ENCODE measurements at places on chromosomes 3 and 15. TPM values are rescaled to one million over a fixed set of nuclear protein-coding genes. Genes with fewer than 3 reads are reported as not detected.

- DNase-seq: no peak
Measured at GRCh38 chr15:48478581-48478980, 147.4 kb downstream of the DUT start.

GRCh38 chr3:14391033-14391432, 11.4 kb upstream of the SLC6A6 start:
- no peak for DNase-seq

GRCh38 chr15:75891895-75892294, 11.8 kb upstream of the FBXO22 start:
- no peak for DNase-seq

GRCh38 chr3:127802606-127803005, 19.7 kb downstream of the MGLL start:
- DNase-seq: no peak

SLC51A gene
- total RNA-seq: not detected

- no peak for DNase-seq
Measured at GRCh38 chr15:80773122-80773551, 6.0 kb upstream of the CEMIP start.

GRCh38 chr3:103653996-103654395, 1219.2 kb downstream of the ZPLD1 start:
- no peak for DNase-seq

DNA sequence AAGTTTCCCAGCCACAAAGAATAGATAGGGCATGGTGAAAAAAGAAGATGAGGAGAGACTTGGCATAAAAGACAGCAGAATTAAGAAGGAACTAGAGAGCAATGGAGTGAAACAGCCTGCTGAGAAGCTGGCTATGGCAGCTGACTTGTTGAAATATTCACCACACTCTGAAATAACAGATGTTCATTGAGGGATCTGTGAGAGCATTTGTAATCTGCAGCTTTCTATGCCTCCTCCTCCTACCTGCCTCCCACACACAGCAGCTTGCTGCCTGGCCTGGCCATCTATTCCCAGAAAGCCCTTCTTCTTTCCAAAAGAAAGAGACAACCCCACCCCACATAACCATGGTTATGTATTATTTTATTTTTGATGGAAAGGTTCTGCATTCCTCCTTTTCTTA, 303.9 kb downstream of the GAP43 start:
- DNase-seq: no peak

C3orf22 gene
- total RNA-seq: not detected

- DNase-seq: no peak
Measured at GRCh38 chr3:61008153-61008997, 242.9 kb downstream of the FHIT start.

- DNase-seq: no peak
Measured at GRCh38 chr3:72702390-72702789, 145.9 kb downstream of the SHQ1 start.

HRH1 gene
- 2.0 TPM for total RNA-seq

DNA sequence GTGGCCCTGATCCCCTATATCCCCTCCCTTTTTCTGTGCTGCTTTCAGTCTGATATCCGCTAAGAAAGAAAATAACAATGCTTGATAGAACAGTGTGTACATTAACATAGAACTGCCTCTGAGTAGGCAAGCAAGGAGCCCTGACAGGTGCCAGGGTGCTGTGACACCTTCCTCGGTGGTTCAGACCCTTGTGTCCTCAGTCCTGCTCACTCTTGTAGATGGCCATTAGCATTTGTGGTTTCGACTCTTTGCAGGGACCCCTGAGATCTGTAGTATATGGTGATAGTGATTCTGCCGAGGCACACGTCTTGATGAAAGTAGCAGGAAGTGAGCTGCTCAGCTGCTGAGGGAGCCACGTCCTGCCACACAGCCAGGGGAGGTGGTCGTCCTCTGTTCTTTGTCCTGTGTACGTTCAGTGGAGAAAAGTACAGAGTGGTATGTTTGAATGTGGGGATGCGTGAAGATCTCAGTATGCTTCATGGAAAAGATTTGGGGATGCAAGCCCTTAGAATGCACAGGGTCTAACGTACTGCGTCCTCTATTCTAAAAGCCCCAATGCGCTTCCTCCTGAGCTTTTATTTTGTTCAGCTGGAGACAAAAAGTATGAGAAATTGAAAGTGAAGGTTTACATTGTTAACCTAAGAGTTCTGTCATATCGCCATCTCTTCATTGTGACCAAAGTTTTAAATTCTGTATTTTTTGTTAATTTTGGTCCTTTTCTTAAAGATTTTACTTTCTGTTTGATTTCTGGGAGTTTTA, 35.4 kb downstream of the PXYLP1 start:
- DNase-seq: no peak

RHOV gene
- total RNA-seq: 9.4 TPM

- DNase-seq: no peak
Measured at GRCh38 chr3:87771337-87772192, 287.2 kb downstream of the CGGBP1 start.

CD96 gene
- not detected for total RNA-seq

CCR3 gene
- not detected for total RNA-seq

DNA sequence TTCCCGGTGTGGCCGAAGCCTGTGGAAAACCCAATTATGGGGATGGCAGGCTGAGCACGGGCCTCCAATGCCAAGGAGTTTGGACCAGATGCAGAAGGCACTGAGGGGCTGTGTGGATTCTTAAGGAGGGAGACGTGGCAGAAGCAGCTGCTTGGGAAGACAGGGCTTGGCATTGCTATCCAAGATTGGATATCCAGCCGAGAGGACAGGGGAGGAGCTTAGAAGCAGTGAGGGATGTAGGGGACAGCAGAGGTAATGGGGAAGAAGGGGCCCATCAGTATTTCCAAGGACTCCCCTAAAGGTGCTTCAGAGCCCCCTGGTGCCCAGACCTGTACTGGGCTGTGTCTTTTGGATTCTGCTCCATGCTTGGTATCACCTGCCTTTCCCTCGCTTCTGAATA, 112.8 kb upstream of the TLE3 start:
- no peak for DNase-seq

CCR9 gene
- total RNA-seq: 0.41 TPM

TMEM40 gene
- not detected for total RNA-seq

GRCh38 chr3:99843590-99844258, 26.1 kb downstream of the CMSS1 start:
- no peak for DNase-seq

TNFSF10 gene
- total RNA-seq: 2.9 TPM

KLF15 gene
- 2.0 TPM for total RNA-seq

ISG20 gene
- total RNA-seq: not detected

- DNase-seq: no peak
Measured at GRCh38 chr3:31014317-31015040, 120.0 kb upstream of the GADL1 start.

- DNase-seq: no peak
Measured at GRCh38 chr15:38671006-38671387, 106.4 kb upstream of the RASGRP1 start.

DNA sequence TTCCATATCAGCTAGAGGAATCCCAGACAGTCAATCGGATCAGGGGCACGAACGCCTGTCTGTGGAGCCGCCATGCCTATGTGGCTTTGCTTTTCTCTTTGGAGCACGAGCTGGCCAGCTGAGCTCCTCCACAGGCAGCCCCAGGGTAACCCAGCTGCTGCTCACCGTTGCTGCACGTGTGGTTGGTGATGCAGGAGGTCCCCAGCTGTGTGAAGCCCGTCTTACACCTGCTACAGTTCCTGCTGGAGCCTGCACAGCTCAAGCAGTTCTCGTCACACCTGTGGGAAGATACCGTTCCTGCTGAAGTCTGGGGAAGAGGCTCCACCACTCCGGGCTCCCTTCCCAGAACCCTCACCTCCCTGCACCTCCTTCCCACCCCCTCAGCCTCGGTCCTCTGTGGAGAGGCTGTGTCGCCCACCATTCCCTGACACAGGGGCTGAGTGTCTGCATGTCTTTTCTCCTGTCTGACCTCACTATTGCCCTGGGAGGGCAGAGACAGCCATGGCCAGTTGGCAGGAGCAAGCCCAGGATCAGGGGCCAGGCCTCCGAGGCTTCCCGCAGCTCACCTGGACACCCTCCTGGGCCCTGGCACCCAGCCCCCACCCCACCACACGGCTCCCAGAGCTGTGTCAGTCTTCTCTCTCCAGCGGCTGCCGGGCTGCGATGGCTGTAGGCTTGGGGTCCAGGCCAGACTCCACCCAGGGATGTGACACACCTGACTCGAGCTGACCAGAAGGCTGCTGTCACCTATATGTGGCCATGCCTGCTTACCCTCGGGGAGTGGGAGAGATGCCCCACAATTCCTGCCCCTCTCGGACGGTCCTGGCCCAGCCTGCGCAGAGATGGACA, 12.2 kb upstream of the SNRPA1 start:
- DNase-seq: no peak

DNA sequence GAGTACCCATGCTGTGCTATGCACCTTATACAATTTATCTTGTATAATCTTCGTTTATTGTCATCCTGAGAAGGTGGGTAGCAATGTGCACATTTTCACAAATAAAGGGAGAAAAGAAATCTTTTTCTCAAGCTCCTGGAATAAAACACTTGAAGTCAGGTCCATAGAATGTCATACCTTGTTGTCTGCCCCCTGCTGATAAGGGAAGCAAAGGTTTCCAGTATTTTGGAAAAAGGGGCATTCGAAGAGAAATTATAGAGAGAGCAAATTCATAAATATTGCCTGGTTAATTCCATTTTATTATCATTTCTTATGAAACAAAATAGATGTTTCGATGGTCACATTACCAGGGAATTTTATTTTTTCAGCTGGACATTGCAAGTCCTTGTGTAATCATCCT, 277.8 kb downstream of the RAP2B start:
- no peak for DNase-seq

DNA sequence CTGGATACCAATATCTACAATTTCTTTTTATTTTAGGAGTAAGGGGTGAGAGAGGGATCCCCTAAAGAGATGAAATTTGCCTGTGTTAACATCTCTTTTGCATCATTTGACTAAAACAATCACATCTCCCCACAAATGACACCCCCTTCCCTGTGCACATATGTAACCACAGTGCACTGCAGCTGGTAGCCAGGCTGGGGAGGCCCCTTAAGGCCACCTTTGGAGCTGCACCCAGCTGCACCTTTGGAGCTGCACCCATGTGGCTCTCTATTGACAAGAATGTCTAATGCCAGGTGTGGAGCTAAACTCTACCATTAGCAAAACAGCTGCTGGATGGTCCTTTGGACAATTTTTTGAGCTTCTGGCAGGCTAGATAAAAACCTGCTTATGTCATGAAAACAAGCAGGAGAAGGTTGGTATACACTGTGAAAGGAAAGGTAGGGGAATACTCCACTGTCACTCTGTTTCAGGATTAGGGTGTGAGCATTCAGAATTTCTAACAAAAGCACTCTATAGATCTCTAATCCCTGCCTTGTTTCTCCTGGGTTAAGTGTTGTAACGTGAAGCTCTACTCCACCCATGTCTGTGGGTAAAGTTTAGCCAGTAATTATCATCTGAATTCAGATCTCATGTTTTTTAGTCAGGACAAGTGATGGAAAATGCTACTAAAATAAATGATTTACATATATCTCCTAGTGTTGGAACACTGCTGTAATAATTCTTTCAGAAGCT, 52.1 kb downstream of the TFG start:
- DNase-seq: no peak

Data from frontal cortex (tissue), 4 donors.